Activated CD8-positive, alpha-beta memory T cell treated with anti-CD3 and anti-CD28 coated beads for 24 hours (primary cell): ENCODE measurements at places on chromosomes 13 and 19.

DNA sequence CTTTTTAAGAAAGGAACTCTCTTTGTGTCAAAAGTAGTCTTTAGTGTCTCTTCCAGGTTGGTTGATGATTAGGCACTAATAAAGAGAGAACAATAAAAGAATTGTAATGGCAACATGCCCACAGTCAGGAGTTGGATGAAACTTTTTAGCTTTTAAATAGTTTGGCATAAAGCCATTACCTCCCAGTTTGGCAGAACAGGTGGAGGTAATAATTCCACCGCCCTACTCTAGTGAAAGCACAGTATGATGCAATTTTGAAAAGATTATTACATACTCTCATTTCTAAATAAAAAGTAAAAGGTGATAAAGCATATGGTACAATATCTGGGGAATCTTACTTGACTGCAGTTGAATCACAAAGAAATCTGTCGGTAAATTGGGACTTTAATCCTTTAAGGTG, 497.6 kb downstream of the SUCLA2 start:
- no peak for DNase-seq

DNA sequence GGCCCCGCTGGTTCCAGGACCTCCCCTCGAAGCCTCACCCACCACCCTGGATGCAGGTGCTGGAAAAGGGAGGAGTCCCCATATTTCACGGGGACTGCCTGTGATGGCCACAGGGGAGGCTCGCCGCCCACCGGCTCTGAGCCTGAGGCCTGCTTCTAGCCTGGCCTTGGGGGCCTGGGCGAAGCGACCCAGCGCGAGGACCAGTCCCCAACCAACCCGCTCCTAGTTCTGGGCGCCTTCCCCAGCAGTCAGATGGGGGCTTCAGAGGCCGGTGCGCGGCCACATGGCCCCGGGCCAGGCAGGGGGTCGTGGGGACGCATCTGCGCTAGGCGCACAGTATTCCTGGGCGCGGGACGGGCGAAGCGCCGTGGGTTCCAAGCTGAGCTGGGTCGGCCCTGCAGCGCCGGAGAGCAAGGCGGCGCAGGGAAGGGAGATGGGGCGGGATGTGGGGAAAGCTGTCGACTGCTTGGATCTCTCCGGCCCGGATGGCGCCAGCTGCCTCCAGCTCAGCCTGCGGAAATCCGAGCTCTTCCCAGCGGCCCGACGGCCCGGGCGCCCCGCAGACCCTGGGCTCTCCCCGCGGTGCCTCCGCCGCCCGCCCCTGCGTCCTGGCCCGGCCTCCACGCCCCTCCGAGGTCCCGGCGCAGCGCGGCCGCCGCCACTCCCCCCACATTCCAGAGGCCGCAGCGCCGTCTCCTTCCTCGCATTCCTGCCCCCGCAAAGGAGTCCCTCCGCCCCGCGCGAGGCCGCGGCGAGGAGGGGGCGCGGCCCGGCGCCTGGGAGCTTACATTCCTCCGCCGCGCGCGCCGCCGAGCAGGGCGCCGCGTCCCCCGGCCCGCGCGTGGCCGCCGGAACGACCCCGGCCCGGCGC, at the start of gene WTIP:
Gene WTIP, plus strand, starts transcription at position 788 of the 871 bp plus-strand sequence. CDS start 217 bp downstream, outside the sequence.
- DNase-seq, result no peak

- no peak for DNase-seq
Measured at GRCh38 chr19:4023600-4024398, 16.3 kb downstream of the PIAS4 start.

DNA sequence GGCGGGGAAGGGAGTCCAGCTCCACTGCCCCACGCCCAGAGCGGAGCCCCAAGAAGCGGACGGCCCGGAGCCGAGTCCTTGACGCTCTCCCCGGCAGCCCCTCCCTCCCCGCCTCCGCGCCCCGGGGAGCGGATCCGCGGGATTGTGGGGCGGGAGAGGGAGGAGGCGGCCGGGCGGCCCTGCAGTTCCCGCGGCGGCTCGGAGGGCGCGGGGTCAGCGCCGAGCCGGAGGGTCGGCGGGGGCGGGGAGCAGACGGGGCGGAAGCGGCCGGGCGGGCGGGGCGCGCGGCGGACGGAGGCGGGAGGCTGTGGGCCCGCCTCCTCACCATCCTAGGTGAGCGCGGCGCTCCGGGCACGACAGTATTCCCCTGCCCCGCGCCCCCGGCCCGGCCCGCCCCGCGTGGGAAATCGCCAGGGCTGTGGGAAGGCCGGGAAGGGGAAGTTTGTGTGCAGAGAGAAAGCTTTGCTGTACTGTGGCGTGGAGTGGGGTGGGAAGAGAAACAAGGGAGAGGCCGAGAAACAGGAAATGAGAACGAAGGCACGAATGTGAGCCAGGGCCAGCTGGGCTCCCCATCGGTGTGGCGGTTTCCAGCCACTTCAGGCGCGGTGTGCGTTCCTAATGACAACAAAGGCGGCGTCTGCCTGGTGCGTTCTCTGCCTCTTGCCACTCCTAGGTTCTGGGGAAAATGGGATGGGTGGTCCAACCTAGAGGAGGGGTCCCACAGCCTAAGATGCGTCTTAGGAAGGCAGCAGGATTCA, 1.3 kb upstream of the KLF12 start:
- DNase-seq, result peak; percentile 89

- DNase-seq, result no peak
Measured at GRCh38 chr13:38980750-38981078, 9.9 kb downstream of the STOML3 start.

DNA sequence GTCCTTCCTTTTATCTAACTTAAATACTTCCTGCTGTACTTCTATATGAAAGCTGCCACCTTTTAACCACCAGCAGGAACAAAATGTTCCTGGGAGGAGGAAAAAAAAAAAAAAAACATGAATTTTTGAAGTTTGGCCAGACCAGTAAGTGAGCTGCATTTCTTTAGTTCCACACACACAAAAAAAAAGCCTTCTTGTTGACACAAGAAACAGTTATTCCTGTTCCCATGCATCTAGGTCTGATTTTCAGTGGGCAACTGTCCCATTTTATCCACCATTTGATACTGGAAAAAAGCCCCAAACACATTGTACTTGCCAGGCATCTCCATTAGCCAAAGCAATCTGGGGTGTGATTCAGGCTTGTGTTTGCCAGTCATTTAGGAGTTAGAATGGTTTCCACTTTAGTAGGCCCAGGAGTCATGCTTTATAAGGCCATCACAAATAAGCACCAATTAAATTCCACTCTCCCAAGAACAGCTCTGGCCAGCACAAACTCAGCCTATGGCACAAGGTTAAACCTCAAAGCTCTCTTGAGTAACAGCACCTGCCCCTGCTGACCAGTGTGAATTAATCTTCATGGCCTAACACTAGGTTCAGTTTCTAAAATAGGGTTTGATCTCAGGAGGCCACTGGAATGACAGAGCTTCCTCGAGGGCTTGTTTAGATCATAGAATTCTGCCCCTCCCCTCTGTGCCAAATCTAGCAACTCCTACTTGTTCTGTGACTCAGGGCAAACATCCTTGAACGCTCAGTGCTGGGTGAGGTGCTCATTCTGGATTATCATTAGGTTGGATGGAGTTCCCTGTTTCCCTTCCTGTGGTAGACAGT, 67.1 kb downstream of the NUFIP1 start:
- DNase-seq, result no peak

GRCh38 chr19:34816708-34817107, 43.7 kb upstream of the ZNF599 start:
- DNase-seq, result no peak

- DNase-seq, result no peak
Measured at GRCh38 chr13:77299587-77299986, 27.3 kb downstream of the MYCBP2 start.

DNA sequence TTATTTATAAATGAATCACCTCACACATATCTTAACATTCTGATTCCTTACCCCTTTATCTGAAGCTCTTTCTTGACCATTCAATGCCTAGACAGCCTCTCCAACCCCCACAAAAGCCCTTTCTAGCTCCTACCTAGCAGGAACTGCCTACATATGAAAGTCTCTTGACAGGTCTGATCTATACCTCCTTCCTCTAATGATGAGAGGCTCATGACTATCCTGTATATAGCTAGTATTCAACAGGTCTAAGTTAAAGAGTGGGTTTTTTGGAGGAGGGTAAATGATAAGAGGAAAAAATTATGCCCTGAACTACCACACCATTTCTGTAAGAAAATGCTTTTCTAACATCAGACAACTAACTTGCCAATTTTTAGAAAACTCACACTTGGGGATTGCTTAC, 47.0 kb downstream of the RBM26 start:
- DNase-seq, result no peak

GRCh38 chr13:102875256-102875655, 29.4 kb downstream of the ERCC5 start:
- no peak for DNase-seq

DNA sequence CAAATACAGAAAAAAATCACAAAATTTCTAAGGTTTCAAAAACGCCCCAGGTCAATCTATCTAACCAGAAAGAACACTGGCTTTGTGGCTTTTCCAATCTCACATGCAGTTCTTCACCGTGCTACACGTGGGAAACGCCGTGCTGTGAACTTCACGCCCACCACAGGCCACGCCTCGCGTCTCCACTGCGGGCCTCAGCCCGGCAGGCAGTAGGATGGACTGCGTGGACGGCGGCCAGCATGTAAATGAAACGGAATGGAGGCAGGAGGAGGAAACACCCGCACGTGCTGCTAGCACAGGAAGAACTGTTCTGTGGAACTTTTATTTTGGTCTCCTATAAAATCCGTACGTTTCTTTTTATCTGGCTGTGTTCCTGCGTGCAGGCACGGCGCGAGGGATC, 23.8 kb downstream of the ZNF787 start:
- DNase-seq, result no peak

DNA sequence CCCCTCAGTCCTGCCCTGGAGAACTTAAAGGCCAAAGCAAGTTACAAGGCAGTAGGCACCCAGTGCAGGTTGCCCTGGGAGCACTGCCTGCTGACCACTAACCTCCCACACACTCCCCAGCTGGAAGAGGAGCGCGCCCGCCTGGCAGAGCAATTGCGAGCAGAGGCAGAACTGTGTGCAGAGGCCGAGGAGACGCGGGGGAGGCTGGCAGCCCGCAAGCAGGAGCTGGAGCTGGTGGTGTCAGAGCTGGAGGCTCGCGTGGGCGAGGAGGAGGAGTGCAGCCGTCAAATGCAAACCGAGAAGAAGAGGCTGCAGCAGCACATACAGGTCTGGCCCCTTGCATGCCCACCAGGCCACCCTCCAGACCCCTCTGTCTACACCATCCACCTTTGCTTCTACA, 61.1 kb downstream of the KCNC3 start:
- no peak for DNase-seq

DNA sequence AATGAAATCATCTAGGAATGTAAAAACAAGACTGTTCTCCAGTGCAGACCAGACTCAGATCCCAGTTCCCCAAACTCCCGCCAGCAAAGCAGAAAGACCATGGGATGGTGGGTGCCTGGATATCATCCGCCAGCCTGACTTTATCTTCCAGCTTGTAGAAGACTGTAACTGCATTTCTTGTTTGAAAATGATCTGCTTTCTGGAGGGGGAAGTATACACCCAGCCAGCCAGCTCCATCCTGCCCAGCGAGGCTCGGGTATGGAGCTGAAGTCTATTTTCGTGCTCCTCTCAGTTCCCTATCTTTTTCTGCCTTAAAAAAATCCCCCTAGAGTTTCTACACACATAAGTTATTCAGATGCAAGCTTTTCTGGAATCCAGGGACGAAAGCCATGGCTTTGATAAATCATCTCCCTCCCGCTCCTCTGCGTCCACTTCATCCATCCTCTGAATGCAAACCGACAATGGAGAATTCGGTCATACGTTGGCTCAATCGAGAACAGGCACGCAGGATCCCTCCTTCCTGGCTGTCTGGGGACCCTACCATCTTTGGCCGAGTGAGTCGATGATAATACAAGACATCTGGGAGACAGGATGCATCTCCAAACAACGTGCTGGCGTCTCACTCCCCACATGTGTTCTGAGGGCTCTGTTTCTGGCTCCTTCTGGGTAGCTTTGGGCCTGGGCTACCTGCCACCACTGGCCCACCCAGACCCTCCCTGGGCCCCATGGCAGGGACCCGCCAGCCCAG, 31.2 kb downstream of the CEBPG start:
- no peak for DNase-seq

- DNase-seq, result no peak
Measured at GRCh38 chr19:42366673-42367072, 23.4 kb downstream of the CNFN start.

GRCh38 chr19:6697291-6697690, 23.2 kb downstream of the C3 start:
- no peak for DNase-seq

- DNase-seq, result peak; percentile 75
Measured at GRCh38 chr19:41997121-41997850, 3.3 kb upstream of the ATP1A3 start.

DNA sequence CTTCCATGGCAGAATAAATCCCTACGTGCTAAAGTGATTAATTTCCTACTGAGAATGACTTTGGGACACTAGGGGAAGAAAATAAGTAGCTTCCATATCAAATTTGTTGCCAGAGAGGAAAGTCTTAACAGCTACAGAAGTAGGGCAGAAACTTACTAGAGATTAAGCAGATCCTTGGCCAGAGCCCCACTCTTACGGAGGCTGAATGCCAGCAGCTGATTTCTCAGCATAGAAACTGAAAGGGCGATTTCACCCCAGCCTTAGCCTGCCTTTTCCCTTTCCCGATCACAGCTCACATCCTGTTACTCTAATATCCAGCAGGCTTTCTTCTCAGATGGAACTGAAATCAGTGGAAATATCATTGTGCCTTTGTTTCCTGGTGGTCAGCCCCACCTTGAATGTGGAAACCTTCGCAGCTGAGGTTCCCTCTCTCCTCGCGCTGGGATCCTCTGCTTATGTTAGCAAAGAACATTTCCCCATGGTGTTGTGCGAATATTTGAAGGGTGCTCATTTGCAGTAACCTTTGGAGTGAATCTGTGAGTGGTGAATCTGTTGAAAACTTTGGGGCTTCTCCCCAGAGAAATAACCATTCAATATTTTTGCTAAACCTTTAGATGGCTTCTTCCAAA, 8.4 kb downstream of the FAM124A start:
- DNase-seq, result no peak

DNA sequence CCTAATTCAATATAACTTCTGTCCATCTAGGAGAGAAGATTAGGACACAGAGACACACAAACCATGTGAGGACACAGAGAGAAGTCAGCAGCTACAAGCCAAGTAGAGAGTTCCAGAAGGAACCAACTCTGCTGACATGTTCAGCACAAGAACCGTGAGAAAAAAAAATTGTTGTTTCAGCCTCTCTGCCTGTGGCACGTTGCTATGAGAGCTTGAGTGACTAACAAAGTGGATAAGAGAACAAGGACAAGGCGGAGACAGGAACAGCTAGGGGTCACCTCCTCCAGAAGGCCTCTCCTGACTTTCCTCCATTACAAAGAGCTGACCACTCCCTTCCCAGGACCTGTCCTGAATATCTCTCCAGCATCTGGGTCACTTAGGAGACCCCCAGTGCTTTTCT, 5.6 kb upstream of the SIGLEC12 start:
- peak; percentile 30 for DNase-seq

DNA sequence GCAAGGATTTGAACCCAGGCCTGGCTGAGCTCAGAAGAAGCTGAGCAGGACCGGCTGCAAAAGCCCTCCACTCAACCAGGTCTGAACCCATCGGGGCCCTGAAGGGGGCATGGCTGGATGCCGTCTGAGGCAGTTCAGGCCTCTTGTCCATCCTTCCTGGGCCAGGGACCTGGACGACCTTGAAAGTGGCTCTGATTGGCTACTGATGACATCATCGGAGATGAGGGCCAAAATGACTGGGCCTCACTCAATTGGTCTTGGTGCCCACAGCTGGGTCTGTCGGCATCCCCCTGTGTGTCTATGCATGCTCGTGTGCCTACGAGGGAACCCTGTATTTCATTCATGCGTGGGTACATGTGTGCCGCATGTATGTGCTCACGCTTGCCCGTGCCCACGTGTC, 71.8 kb downstream of the PTPRS start:
- no peak for DNase-seq

GRCh38 chr19:4768934-4769777, 22.4 kb upstream of the FEM1A start:
- peak; percentile 90 for DNase-seq
